Nephron progenitor cell (in vitro differentiated cells): ENCODE measurements at places on chromosomes 12 and 14.

GRCh38 chr12:114998118-114998749 is 314.3 kb upstream of the TBX3 start:
- DNase-seq, result no peak
- H3K4me1 ChIP-seq, result peaks cover 57% of the 10 kb centered on the region
- peaks cover 5% of the 10 kb centered on the region for H3K36me3 ChIP-seq
- peaks cover 14% of the 10 kb centered on the region for H3K27me3 ChIP-seq
- H3K27ac ChIP-seq, result no peak overlapping the region

DNA sequence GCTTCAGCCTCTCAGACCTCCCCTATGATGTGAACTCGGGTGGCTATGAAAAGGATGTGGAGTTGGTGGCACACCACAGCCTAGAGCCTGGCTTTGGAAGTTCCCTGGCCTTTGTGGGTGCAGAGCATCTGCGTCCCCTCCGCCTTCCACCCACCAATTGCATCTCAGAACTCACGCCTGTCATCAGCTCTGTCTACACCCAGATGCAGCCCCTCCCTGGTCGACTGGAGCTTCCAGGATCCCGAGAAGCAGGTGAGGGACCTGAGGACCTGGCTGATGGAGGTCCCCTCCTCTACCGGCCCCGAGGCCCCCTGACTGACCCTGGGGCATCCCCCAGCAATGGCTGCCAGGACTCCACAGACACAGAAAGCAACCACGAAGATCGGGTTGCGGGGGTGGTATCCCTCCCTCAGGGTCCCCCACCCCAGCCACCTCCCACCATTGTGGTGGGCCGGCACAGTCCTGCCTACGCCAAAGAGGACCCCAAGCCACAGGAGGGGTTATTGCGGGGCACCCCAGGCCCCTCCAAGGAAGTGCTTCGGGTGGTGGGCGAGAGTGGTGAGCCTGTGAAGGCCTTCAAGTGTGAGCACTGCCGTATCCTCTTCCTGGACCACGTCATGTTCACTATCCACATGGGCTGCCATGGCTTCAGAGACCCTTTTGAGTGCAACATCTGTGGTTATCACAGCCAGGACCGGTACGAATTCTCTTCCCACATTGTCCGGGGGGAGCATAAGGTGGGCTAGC is 7.0 kb upstream of the RPS26 start:
- DNase-seq, result no peak
- H3K4me3 ChIP-seq, result no peak overlapping the region
- no peak overlapping the region for H3K27ac ChIP-seq
- H3K4me1 ChIP-seq, result peaks cover 41% of the 10 kb centered on the region
- H3K36me3 ChIP-seq, result peaks cover 86% of the 10 kb centered on the region

GRCh38 chr12:122082621-122083356 is 4.2 kb downstream of the MLXIP start:
- no peaks in the 10 kb centered on the region for H3K27me3 ChIP-seq
- peaks cover 79% of the 10 kb centered on the region for H3K4me1 ChIP-seq
- DNase-seq, result no peak
- H3K4me3 ChIP-seq, result peak overlapping the region; percentile 4
- H3K27ac ChIP-seq, result no peak overlapping the region
- H3K36me3 ChIP-seq, result peaks cover 22% of the 10 kb centered on the region

DNA sequence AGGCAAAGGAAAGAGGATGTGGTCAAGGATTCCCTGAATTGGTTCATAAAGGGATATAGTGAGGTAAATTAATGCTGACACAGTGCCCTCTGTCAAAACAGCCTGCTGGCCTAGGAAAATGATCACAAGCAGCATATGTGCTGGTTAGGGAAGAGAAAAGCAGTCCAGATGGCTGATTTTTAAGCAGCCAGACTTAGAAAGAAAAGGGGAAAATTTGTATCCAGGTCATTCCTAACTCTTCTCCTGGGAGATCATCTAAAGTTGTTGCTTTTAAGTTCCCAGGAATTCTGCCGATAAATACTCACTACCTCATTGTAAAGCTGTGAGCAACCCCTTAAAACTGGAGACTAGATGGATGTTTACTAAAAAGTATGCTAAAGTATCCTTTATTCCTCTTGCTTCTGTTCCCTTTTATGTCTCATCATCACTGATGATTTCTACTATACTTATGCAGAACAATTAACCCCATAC is 46.4 kb upstream of the CNOT2 start:
- H3K27ac ChIP-seq, result peak overlapping the region; percentile 73
- no peak overlapping the region for H3K4me3 ChIP-seq
- peaks cover 14% of the 10 kb centered on the region for H3K4me1 ChIP-seq
- DNase-seq, result no peak

DNA sequence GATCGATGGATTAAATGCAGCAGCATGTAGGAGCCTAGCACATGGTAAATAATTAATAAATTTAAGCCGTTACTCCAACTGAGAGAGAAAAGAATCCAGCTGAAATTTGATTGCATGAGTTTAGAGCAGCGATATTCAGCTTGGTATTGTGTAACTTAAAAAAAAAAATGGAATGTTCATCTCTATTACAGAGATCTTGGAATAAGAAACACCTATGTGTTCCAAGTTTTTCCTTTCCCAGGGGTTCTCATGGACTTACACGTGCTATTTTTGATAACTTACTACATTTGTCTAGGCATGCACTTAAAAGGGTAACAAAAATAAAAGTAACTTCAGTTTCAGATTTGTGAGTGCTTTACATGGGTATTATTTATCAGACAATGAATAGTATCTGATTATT is 122.8 kb downstream of the RASSF9 start:
- no peaks in the 10 kb centered on the region for H3K4me1 ChIP-seq
- no peak for DNase-seq
- peaks cover 3% of the 10 kb centered on the region for H3K27me3 ChIP-seq
- H3K27ac ChIP-seq, result no peak overlapping the region

GRCh38 chr12:52739963-52740362 is 36.6 kb upstream of the KRT77 start:
- no peak for DNase-seq
- H3K27ac ChIP-seq, result no peak overlapping the region
- H3K4me3 ChIP-seq, result no peak overlapping the region
- H3K4me1 ChIP-seq, result no peaks in the 10 kb centered on the region

DNA sequence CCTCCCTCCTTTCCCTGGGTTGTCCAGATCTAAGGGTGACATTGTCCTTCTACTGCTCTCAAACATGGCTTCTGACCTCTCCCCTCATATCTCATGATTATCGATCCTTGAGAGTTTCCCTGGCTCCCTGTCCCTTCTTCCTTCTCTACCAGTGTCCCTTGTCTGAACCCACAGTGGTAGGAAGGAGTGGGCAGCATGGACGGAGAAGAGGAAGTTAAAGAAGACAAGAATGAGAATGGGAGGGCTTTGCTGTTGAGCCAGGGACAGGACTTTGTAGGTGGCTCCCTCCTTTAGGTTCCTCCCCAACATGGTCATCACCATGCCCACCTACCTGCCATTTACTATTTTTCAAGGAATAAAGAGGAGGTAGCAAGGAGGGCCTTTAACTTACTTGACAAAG is 166.7 kb downstream of the TMEM117 start:
- H3K4me3 ChIP-seq, result no peak overlapping the region
- no peaks in the 10 kb centered on the region for H3K36me3 ChIP-seq
- H3K27me3 ChIP-seq, result peaks cover 4% of the 10 kb centered on the region
- H3K27ac ChIP-seq, result no peak overlapping the region
- no peak for DNase-seq

- H3K4me1 ChIP-seq, result peaks cover 24% of the 10 kb centered on the region
- no peak for DNase-seq
- H3K4me3 ChIP-seq, result no peak overlapping the region
- no peaks in the 10 kb centered on the region for H3K36me3 ChIP-seq
- no peak overlapping the region for H3K27ac ChIP-seq
- peaks cover 53% of the 10 kb centered on the region for H3K27me3 ChIP-seq
Measured at GRCh38 chr12:107435072-107435471, 250.5 kb upstream of the PWP1 start.
